Mucosa of descending colon (tissue), 3 donors: ENCODE measurements at places on chromosomes 16 and 17. TPM values are rescaled to one million over a fixed set of nuclear protein-coding genes. Genes with fewer than 3 reads are reported as not detected.
A peak's percentile ranks its signal among the peaks of the same experiment; 100 is the strongest.

GRCh38 chr17:74682028-74682427, 30.7 kb downstream of the CD300LF start:
- no peak for DNase-seq

- peak; percentile 22 for DNase-seq
Observed at GRCh38 chr17:17497065-17497844, 1.1 kb upstream of the RASD1 start.

GRCh38 chr17:45413498-45413923, 19.2 kb downstream of the ARHGAP27 start:
- peak; percentile 91 for DNase-seq

DNA sequence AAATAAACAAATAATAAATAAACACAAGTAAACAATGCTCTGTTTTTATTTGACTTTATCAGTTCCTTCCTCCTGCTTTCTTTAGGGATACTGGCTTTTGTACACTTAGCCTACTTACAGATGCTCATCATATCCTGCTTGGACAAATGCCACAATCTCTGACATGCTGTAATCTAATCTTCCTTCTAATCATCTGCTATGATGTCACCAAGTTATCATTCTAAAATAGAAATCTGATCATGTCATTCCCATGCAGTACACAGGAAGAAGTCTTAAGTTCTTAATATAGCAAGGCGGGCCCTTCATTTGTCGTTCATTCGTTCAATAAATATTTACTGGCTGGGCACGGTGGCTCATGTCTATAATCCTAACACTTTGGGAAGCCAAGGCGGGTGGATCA, 9.1 kb upstream of the UBB start:
- DNase-seq, result no peak

DNA sequence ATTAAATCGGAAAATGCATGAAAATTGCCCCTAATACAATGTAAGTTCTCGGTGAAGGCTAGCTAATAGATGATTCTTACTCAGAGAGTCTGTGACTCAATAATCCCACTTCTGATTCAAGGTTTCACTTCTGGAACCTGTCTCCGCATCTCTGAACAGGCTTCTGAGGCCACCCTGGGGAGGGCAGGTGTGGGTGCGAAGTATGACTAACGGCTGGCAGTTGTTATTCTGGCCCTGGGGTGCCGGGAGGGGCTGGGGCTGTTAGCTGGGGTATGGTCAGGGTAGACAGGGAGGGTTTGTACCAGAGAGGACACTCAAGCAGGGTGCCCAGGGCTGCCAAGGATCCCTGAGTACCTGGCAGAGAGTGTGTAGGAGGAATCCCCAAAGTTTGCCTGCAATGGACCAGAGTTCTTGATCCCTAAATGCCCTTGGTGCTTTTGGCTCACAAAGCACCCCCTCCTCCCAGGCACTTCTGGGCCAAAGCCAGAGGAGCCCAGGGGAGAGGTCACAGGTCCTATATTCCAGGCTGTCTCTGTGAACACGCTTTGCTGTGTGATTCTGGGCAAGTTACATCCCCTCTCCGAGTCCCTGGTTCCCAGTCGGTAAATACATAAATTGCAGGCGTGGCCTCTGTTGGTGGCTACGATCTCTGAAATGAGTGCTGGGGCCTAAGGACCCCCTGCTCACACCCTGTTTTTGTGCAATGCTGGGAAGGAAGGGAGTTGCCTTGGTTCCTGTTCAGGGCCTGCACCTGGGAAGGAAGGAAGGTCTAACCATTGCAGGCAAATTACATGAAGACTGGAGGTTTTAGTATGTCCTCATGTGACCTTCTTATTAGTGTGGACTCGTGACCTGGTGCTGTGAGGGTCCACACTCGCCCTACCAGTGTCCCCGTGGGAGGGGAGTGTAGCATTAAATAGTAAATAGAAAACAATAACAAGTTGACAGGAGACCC, 49.9 kb upstream of the CPNE2 start:
- DNase-seq, result no peak

DNA sequence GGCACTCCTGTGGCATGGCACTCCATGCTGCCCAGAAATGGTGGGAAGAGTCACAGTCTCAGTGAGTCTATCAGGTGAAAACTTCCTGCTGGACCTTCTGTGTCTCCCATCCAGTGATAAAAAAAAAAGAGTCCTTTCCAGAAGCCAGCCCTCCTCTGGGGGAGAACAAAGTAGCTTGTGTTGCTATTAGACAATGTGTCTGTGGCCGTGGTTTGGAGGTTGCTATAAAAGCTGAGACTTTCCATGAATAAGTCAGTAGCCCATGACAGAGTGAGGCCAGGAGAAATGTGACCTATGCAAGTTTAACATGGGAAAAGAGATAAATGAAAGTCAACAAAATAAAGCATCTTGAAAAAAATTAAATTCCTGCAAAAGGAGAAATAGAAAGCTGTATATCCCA, 250.7 kb upstream of the MON1B start:
- no peak for DNase-seq

- DNase-seq, result peak; percentile 94
Observed at GRCh38 chr16:55502801-55503366, 6.0 kb upstream of the LPCAT2 start.

GRCh38 chr17:7880076-7880868, 8.3 kb upstream of the CHD3 start:
- DNase-seq, result no peak

The TNFRSF13B gene
- 0.98 TPM for total RNA-seq

The IGFALS gene
- total RNA-seq, result 0.51 TPM

The BCL6B gene
- total RNA-seq, result 9.2 TPM

The KRT31 gene
- not detected for total RNA-seq

The STAC2 gene
- not detected for total RNA-seq

The NPIPA5 gene
- 5.4 TPM for total RNA-seq

The PFAS gene
- 31.7 TPM for total RNA-seq

The TMEM256 gene
- total RNA-seq, result 85.1 TPM
